Inflammatory macrophage treated with lipopolysaccharide for 1 hour (primary cell): ENCODE measurements at places on chromosomes 6 and 20.

GRCh38 chr6:34230653-34231371 lies 5.9 kb upstream of the HMGA1 start:
- DNase-seq = peak; percentile 49

DNA sequence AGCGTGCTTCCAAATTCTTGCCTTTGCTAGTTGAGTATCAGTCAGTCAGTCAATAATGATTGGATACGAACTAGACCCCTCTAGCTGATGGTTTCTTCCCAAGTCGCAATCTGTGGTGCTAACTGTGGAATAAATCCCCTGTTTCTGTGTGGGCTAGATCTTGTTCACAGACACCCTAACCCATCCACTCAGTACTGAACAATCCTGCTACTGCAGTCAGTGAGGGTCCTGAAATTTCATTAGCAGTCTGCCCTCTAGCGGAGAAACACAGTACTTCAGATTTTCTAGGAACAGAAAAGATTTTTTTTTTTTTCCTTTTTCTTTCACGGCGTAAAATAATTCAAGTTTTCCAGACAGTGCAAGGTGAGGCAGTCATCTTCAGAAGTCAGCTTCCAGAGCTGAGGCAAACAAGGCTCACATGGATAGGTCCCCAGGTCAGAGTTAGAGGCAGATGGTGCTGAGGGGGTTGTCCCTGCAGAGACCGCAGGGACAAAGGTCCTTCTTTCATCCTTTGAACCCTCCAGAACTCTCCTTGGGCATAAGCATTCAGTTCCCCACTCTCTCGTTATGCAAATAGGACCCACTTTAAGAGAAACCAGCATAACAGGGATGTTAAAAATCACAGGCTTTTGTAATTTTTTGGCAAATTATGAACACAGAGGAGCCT lies 119.6 kb downstream of the SCML4 start:
- peak; percentile 63 for DNase-seq

GRCh38 chr6:12261502-12261901 lies 28.7 kb upstream of the EDN1 start:
- DNase-seq = no peak

- no peak for DNase-seq
Measured at GRCh38 chr6:50087231-50087954, 37.7 kb upstream of the DEFB112 start.

- DNase-seq = no peak
Measured at GRCh38 chr6:52560462-52560861, 16.4 kb downstream of the TRAM2 start.

- no peak for DNase-seq
Measured at GRCh38 chr6:85751374-85752055, 108.8 kb upstream of the SYNCRIP start.

DNA sequence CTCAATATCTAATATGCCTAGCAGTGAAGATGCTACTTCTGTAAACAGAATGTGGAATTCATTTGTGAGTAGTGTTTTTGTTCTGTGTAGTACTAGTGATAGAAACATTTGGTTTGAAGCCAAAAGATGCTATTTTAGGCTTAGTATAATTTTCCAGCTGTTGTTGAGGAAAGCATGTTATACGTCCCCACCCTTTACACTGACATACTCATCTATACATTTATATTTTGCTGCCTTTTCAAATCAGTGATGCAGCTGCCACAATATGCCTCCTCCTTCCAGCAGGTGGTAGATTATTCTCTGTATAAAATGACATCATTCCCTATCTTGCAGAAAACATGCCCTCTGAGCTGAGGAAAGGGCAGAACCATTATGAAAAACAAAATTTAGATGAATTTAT lies 1217.6 kb upstream of the GJE1 start:
- DNase-seq = no peak

GRCh38 chr6:118284736-118285360 lies 263.2 kb upstream of the PLN start:
- DNase-seq = no peak

- DNase-seq = peak; percentile 49
Measured at GRCh38 chr6:110043366-110043994, 65.4 kb downstream of the GPR6 start.

DNA sequence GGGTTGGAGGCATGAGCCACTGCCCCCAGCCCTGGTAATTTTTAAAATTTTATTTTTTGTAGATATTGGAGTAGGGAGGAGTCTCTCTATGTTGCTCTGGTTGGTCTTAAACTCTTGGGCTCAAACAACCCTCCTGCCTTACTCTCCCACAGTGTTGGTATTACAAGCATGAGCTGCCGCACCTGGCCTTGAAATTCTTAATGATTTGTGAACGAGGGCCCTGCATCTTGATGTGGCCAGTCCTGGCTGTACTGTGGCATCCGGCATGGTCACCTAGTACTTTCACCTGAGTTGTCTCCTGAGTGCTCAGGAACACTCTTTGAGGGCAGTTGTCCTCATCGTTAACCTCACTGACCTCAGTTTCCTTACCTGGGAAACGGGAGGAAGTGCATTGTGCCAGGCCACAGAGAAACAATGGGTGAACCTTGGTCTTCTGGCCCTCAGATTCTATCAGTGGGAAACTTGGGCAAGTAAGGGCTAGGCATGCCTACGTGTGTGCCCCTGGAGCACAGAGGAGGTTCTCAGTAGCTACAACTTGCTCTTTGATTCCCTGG lies 19.5 kb downstream of the CEBPB start:
- no peak for DNase-seq

- DNase-seq = no peak
Measured at GRCh38 chr6:13413466-13413862, 73.9 kb downstream of the GFOD1 start.

GRCh38 chr6:55212156-55212555 lies 37.8 kb downstream of the HCRTR2 start:
- no peak for DNase-seq

- no peak for DNase-seq
Measured at GRCh38 chr20:36925234-36925633, 26.3 kb downstream of the SAMHD1 start.

DNA sequence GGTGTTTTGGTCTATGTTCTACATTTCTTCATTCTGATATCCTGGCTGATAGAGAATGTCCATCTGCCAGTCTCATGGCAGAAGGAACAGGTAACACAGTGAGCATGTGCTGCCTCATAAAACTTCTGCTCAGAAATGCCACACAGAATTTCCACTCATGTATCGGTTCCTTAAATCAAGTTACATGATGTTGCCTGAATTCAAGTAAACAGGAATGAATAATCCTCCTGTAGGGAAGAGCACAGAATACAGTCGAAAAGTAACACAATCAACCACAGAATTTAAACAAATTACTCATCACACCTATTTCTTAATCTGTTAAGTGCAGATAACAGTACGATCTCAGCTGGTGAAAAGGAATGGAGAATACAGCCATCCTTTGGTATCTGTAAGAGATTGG lies 74.7 kb downstream of the FAM217A start:
- DNase-seq = no peak

GRCh38 chr6:121816361-121816760 lies 380.9 kb downstream of the GJA1 start:
- DNase-seq = no peak

DNA sequence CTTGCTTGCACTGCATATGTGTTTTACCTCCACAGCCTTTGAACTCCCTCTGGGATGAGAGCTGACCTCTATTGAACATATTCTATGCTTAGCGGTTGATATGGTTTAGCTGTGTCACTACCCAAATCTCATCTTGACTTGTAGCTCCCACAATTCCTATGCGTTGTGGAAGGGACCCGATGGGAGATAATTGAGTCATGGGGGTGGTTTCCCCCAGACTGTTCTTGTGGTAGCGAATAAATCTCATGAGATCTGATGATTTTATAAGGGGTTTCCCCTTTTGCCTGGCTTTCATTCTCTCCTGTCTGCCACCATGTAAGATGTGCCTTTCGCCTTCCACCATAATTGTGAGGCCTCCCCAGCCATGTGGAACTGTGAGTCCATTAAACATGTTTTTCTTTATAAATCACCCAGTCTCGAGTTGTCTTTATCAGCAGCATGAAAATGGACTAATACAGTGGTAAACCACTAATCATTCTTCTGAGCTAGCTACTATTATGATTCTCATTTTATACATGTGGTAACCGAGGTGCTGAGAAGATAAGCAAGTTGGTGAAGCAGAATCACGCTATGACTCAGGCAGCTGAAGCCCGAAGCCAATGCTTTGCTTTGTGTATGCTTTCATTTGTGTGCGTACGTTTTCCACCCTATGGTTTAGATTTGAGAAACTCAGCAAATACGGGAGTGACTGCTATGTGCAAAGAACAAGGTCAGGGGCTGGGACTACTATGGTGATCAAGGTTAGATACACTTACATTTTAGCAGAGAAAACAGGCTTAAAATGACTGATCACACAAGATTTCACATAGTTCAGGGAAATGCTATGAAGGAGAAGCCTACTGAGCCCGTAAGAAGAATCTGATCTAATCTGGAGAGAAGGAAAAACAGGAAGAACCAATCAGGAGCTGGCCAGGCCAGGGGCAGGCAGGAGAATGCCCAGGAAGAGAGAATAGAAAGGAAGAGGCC lies 363.5 kb downstream of the ESR1 start:
- no peak for DNase-seq

GRCh38 chr6:79869600-79870084 lies 77.7 kb downstream of the ELOVL4 start:
- peak; percentile 51 for DNase-seq

GRCh38 chr6:56693246-56693607 lies 50.5 kb upstream of the DST start:
- DNase-seq = no peak

- peak; percentile 49 for DNase-seq
Measured at GRCh38 chr20:62668441-62669027, 26.2 kb downstream of the SLCO4A1 start.
